ENCODE measurements at places on chromosomes 3 and 15.
A peak's percentile ranks its signal among the peaks of the same experiment; 100 is the strongest.

- no peaks in the 10 kb centered on the region for H3K4me1 ChIP-seq
- H3K27ac ChIP-seq: no peak overlapping the region
- no peak for DNase-seq
Observed at GRCh38 chr3:32455609-32456428, 46.8 kb downstream of the CMTM6 start.

- peak; percentile 94 for DNase-seq
- H3K27ac ChIP-seq: peak overlapping the region; percentile 98
- H3K36me3 ChIP-seq: no peaks in the 10 kb centered on the region
- peaks cover 12% of the 10 kb centered on the region for H3K4me1 ChIP-seq
- peak overlapping the region; percentile 91 for H3K4me3 ChIP-seq
- H3K27me3 ChIP-seq: no peaks in the 10 kb centered on the region
Observed at GRCh38 chr3:101676216-101676764, 642 bp downstream of the ZBTB11 start.

- H3K27me3 ChIP-seq: no peaks in the 10 kb centered on the region
- H3K4me3 ChIP-seq: no peak overlapping the region
Observed at GRCh38 chr3:81444817-81445460, 316.5 kb downstream of the GBE1 start.

- no peak for DNase-seq
- no peak overlapping the region for H3K4me3 ChIP-seq
- no peaks in the 10 kb centered on the region for H3K36me3 ChIP-seq
- no peak overlapping the region for H3K27ac ChIP-seq
- no peaks in the 10 kb centered on the region for H3K4me1 ChIP-seq
Observed at GRCh38 chr15:89278307-89278706, 34.5 kb downstream of the FANCI start.

DNA sequence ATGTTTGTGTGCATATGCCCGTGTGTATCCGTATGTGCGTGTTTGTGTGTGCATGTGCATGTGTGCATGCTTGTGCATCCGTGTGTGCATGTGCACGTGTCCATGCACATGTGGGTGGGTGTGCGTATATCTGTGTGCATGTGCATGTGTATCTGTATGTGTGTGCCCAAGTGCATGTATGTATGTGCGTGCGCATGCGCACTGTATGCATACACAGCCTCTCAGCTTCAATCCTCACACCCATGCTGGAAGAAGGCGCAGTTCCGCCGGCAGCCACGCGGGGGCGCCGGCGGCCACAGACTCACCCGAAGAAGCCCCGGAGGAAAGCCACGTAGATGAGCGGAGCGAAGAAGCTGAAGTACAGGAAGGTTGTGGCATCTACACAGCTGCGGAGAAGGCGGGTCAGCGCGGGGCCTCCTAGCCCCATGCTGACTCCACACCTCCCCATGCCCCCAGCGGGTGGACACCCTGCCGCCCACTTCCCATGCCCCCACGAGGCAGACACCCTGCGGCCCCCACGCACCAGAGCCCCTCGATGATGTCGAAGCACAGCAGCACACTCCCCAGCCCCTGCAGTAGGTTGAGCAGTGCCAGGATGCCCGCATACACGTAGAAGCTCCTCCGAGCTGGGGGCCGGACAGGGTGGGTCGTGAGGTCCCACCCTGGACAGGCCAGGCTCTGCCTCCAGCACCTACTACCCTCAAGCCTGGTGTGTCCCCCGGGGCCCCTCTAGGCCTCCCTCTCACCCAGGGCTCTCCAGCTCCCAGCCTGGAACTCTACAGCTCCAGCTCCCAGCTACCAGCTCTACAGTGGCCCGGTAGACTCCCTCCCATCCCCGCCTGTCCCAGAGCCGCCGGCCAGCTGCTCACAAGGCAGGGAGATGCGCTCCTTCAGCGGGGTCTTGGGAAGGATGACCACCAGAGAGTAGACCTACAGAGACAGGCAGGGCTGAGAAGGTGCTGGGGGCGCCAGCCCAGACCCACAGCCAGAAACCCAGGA lies 15.4 kb downstream of the TPRA1 start:
- H3K4me3 ChIP-seq: no peak overlapping the region
- H3K4me1 ChIP-seq: peaks cover 6% of the 10 kb centered on the region
- H3K36me3 ChIP-seq: peaks cover 75% of the 10 kb centered on the region
- no peak overlapping the region for H3K27ac ChIP-seq

DNA sequence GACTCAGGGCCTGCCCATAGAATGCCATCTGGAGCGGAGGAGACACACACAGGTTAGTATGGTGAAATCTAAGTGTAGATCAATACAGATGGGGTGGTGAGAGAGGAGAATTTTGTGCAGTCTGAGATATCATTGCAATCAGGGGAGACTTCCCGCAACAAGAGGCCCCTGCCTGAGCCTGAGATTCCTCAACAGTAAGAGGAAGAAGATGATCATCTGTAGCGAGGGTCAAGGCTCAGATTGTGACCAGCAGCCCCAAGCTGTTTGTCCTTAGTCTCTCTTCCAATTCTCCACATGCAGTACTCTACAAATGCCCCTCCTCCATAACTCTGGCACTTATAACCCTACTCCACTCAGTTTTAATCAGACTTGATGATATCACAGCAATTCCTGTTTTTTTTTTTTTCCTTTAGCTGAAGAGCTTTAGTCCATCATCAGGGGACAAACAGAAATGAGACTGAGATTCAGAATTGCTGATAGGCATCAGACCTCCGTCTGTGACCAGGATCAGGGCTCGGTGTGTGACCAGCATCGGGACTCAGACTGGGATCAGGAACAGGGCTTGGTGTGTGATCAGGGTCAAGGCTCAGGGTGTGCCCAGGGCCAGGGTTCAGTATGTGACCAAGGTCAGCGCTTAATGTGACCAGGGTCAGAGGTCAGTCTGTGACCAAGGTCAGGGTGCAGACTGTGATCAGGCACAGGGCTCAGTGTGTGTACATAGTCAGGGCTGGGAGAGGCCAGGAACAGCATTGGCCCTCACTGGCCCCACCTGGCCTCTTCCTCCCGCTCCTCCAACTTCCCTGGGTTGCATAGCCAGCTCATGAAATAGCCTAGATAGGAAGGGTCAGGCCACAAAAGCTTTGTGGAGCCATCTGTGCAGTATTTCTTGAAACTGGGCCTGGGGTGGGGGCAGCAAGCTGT lies 14.1 kb downstream of the LOXL1 start:
- H3K27me3 ChIP-seq: no peaks in the 10 kb centered on the region
- H3K36me3 ChIP-seq: no peaks in the 10 kb centered on the region
- H3K27ac ChIP-seq: peak overlapping the region; percentile 44
- H3K4me1 ChIP-seq: peaks cover 42% of the 10 kb centered on the region

GRCh38 chr3:58429657-58430056 lies 4.0 kb downstream of the PDHB start:
- no peak overlapping the region for H3K27ac ChIP-seq
- H3K4me1 ChIP-seq: peaks cover 34% of the 10 kb centered on the region
- no peaks in the 10 kb centered on the region for H3K27me3 ChIP-seq
- no peak overlapping the region for H3K4me3 ChIP-seq
- H3K36me3 ChIP-seq: peaks cover 75% of the 10 kb centered on the region

- no peak overlapping the region for H3K27ac ChIP-seq
- no peaks in the 10 kb centered on the region for H3K27me3 ChIP-seq
- no peaks in the 10 kb centered on the region for H3K36me3 ChIP-seq
Observed at GRCh38 chr3:169527507-169527906, 136.0 kb downstream of the MECOM start.

DNA sequence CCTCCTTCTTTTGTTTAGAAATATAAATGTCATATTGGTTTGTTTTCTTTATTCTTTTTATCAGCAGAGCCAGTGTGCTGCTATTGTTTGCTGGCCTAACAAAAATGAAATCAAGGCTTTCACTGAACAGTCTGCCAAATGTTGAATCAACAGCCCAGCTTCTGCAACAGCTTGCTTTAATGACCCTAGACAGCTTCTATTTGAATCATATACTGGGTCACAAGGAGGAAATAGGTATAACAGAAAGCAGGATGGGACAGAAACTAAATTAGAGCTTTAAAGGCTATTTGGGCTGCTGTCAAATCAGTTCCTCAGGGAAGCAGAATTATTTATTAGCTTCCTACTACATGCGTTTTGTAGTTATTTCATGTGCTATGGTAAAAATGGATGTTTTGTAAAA lies 12.1 kb upstream of the DNAJC13 start:
- no peaks in the 10 kb centered on the region for H3K36me3 ChIP-seq
- H3K4me3 ChIP-seq: no peak overlapping the region
- peaks cover 27% of the 10 kb centered on the region for H3K4me1 ChIP-seq
- no peaks in the 10 kb centered on the region for H3K27me3 ChIP-seq
- DNase-seq: no peak

GRCh38 chr3:44104668-44105321 lies 136.9 kb upstream of the TOPAZ1 start:
- H3K4me3 ChIP-seq: no peak overlapping the region
- no peaks in the 10 kb centered on the region for H3K4me1 ChIP-seq
- no peak for DNase-seq
- H3K27me3 ChIP-seq: peaks cover 24% of the 10 kb centered on the region

DNA sequence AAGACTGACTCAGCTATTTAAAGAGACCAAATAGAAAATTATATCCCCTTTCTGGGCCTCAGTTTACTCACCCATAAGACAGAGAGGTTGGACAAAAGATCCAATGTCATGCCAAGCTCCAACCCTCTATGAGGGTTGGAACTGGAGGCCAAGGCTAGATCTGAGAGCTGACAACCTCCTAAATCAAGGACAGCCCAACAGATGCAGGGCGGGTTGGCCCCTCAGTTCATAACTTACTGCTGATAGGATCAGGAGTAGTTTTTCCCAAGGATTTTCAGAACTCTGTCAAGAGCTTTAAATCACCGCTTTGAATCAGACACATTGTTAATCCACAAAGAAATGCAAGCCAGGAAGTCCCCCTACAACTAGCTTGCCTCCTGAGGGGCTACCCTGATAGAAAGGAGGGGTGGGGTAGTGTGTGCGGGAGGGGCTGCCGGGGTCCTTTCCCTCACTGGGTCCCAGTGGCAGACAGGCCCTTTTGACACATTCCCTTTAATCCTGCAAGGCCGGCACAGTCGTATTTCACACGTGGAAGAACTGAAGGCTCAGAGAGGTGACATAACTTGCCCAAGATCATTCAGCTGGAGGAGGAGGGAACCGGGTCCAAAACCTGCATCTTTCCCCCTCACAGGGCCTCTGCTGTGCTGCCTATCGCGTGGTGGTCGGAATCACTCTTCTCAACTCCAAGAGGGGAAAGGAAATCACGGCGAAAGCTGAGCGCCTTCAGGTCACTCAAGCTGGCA lies 21.4 kb downstream of the BMF start:
- no peak for DNase-seq
- H3K4me3 ChIP-seq: no peak overlapping the region
- no peaks in the 10 kb centered on the region for H3K36me3 ChIP-seq
- H3K27me3 ChIP-seq: no peaks in the 10 kb centered on the region

GRCh38 chr3:112874725-112875124 lies 28.1 kb upstream of the CD200R1L start:
- no peak for DNase-seq
- H3K27ac ChIP-seq: no peak overlapping the region
- H3K4me3 ChIP-seq: no peak overlapping the region
- no peaks in the 10 kb centered on the region for H3K36me3 ChIP-seq
- H3K4me1 ChIP-seq: no peaks in the 10 kb centered on the region

DNA sequence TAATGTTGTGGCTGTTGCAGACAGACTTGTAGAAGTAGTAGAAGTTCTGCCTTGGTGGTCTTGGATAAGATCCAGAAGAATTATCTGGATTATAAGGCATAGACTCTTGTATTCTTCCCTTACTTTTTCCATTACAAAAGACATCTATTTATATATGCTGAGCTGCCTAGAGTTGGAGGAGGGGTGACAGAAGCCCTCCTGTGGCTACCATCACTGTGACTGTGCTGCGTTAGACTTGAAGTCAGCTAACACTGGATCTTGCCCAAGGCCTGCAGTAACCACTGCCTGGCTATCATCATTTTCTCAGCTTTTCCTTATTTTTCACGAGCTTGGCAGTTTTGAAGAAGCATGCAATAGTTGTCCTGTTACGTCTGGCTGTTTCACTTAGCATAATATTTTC lies 684.8 kb upstream of the BCHE start:
- no peak overlapping the region for H3K27ac ChIP-seq
- no peak for DNase-seq
- H3K4me1 ChIP-seq: no peaks in the 10 kb centered on the region
- no peaks in the 10 kb centered on the region for H3K36me3 ChIP-seq
- no peaks in the 10 kb centered on the region for H3K27me3 ChIP-seq

GRCh38 chr3:48285675-48286074 lies 44.8 kb downstream of the ZNF589 start:
- H3K4me1 ChIP-seq: no peaks in the 10 kb centered on the region
- H3K27ac ChIP-seq: no peak overlapping the region
- no peak overlapping the region for H3K4me3 ChIP-seq
- no peak for DNase-seq
- H3K27me3 ChIP-seq: no peaks in the 10 kb centered on the region

- H3K4me1 ChIP-seq: peaks cover 15% of the 10 kb centered on the region
- no peak for DNase-seq
- H3K36me3 ChIP-seq: no peaks in the 10 kb centered on the region
- H3K4me3 ChIP-seq: no peak overlapping the region
- no peaks in the 10 kb centered on the region for H3K27me3 ChIP-seq
- H3K27ac ChIP-seq: peak overlapping the region; percentile 35
Observed at GRCh38 chr3:42696356-42697288, 6.0 kb downstream of the HHATL start.

DNA sequence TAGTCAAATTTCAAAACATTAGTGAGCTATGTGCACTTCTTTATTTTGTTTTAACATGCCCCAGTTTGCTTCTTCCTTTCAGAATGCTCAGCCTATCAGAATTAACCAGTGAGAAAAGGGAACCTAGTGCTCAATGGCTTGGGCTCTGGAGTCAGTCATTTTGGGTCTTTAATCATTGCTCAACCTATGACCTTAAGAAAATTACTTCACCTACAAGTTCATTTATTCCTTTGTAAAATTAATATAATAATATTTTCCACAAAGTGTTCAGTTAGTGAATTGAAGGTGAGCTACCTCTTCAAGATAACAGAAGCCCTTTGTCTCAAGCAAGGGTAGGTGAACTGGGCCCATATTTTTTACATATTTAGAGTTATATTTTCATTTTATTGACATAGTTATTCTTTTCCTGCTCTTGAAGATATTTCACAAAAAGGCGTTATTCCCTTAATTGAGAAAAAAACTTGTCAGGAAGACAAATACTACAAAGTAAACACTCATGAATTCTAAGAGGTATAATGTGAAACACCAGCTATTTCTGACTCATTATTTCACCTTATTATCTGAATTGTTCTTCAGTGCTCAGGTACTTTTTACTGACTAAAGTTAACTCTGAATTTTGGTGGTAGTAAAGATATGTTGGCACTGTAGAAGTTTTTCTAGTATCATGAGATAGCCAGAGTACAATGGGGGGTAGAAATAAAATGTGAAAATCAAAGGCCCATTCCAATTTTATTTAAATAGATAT lies 415.5 kb downstream of the NAALADL2 start:
- H3K4me3 ChIP-seq: no peak overlapping the region
- H3K27ac ChIP-seq: no peak overlapping the region
- no peaks in the 10 kb centered on the region for H3K4me1 ChIP-seq
- no peaks in the 10 kb centered on the region for H3K36me3 ChIP-seq
- no peaks in the 10 kb centered on the region for H3K27me3 ChIP-seq

- no peaks in the 10 kb centered on the region for H3K36me3 ChIP-seq
- DNase-seq: peak; percentile 35
- H3K27ac ChIP-seq: peak within 1 kb of the TSS; percentile 90
- peaks cover 15% of the 10 kb centered on the region for H3K4me1 ChIP-seq
- no peaks in the 10 kb centered on the region for H3K27me3 ChIP-seq
Observed at GRCh38 chr15:34038871-34039789, at the start of gene AVEN. Gene AVEN, minus strand, starts transcription at chr15:34039204. Its CDS starts 158 bp downstream, at chr15:34039046.
